ENCODE measurements at places on chromosomes 1 and 21.

GRCh38 chr21:14687268-14687625 is 141.1 kb upstream of the SAMSN1 start:
- DNase-seq, result no peak

DNA sequence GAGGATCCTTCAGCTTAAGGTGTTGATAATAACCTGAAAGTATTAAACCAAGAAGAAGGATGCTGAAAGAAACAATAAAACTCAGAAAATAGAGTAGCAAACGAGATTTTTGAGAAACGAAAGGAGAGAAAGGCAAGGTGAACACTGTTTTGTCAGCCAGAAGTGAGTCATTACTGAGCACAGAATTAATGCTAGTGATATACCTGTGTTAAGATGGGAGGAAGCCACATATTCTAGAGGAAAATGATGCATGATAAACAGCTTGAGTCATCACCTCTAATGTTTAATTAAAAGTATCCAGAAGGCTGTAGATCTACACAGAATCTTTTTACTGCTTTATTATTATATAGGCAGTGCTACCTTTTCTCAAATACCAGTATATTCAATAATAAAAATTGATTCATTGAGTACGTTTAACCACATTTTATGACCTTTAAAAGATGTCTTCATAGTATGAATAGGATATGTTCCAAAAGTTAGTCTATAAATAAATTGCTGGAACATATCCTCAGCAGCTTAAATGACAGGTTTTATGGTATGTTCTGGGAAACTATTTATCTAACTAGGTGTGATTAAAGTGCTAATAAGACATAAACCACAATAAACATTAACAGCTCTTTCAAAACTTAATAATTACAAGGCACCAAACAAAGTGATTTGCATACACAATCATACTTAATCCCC is 10.3 kb downstream of the SH3GLB1 start:
- DNase-seq, result no peak

DNA sequence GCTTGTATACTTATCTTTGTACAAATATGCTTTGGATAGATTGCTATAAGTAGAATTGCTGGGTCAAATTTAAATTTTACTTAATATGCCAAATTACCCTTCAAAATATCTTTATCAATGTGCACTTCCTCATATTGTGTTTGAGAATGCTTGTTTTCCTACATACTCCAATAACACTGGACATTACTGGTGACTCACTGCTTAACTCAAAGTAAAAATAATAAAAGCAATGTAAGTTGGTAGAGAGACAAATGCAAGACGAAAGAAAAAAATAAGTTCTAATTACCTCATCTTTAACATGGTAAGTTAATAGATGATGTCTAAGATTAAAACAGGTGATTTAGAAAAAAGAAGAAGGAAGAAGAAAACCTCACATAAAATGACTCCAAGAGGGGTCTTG is 7.9 kb upstream of the SH3GLB1 start:
- DNase-seq, result no peak

DNA sequence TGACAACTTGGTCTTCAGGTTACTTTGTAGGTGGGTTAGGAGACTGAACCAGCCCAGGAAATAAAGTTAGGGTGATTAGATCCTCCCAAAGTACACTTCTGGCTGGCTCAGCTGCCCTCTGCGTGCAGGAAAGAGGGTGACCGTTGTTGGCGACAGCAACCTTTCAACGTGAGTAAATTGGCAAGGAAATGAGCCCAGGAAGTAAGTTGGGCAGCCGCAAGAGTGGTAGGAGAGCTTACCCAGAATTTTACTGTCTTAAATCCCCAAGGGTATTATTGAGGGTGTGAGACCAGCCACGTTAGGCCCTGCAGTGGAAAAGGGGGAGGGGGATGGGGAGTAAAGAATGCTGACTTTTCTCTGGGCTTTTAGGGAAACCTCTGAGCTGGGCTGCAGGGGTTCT is 1.6 kb downstream of the TENT5C start:
- no peak for DNase-seq

- DNase-seq, result no peak
Observed at GRCh38 chr21:38306433-38307141, 49.8 kb downstream of the KCNJ15 start.

- no peak for DNase-seq
Observed at GRCh38 chr21:32483293-32483595, 70.7 kb downstream of the EVA1C start.

- no peak for DNase-seq
Observed at GRCh38 chr1:242556276-242556675, 31.8 kb upstream of the PLD5 start.

- no peak for DNase-seq
Observed at GRCh38 chr1:152866321-152866720, 6.5 kb downstream of the LCE7A start.

Data from omental fat pad (tissue), 4 donors.